ENCODE measurements at places on chromosomes 2 and 18.
A peak's percentile ranks its signal among the peaks of the same experiment; 100 is the strongest.

GRCh38 chr2:227374158-227374557, 4.9 kb downstream of the TM4SF20 start:
- no peak for DNase-seq

DNA sequence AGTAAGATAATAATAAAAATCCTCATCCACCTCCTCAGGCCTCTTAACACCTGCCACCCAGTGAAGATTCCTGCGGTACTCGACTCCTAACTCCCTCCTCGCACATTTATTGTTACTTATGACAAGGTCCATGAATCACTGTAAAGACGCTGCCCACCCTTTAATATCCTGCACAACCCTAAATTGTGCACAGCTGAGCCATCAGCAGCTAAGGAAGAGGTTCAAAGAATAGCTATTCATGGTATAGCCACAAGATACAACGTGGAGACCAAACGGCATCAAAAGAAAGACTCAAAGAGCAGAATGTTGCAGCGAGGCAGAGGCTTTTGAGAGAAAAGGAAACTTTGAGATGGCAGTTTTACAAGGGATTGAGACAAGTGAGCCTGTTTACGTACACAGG, 266.3 kb downstream of the SATB2 start:
- no peak for DNase-seq

- DNase-seq, result no peak
Observed at GRCh38 chr2:45912109-45912508, 260.6 kb downstream of the PRKCE start.

DNA sequence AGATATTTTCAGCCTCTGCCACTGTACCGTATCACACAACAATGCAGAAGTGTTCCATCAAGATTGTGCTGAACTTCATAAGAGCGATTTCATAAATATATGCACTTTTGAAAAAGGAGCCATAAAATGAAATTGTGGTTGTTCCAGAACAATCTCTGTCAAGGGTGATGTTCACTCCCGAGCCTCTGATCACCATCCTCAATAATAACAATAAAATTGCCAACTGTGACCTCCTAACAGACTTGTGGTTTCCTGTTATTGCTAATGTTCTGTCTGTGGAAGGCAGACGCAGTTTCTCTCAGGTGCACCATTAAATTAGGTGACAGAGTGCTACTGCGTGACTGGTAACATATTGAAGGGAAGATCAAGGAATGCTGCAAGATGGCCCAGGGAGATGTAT, 383.7 kb downstream of the SOCS6 start:
- no peak for DNase-seq

DNA sequence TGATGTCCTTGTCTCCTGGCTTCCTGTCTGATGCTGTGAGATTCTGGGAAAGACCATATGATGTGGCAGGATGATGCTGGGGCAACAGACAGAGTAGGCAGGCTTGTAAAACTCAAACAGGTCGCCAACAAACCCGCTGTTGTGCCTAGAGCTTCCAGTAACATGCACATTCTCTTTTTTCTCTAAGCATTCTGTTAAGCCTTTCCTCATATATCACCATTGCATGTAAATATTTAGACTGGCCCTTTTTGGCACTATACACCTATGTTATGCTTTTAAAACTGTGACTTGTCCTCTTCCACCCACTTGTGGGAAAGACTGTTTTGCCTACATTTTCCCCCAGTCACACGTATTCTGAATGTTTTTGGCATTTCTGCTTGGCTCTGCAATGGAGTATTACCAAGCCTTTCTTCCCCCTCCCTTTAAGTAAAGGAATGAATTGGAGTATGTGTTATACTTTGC, 250.4 kb upstream of the TANK start:
- DNase-seq, result no peak

DNA sequence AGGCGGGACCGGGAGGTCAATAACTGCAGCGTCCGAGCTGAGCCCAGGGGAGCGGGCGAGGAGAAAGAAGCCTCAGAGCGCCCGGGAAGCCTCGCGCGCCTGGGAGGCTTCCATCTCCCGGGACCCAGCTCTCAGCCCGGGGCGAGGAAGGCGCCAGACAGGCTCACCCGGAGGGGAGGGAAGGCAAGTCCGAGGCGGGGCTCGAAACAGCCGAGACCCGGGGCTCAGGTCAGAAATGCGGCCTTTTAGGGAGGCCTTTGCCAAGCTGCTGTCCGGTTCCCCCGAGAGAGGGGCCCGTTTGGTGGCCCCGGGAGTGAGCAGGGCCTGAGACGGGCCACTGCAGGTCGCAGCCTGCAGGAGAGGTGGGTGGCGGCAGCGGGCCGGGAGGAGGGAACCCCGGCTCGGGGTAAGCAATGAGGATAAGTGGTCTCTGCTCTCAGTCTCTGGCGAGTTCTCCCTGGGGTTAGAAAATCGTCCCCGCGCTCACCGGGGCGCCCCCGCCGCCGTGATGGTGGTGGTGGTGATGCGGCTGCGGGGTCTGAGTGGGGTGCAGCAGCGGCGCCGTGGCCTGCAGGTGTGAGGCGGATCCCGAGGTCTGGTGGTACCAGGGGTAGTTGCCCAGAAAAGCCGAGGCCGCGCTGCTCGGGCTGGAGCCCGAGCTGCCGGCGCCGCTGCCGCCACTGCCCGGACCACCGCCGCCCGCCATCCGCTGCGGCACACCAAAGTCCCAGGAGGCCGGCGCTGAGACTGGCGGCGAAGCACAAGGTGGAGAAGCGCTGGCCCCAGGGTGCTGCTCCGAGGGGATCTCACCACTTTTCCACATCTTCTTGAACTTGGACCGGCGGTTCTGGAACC, 2.4 kb downstream of the DLX2 start:
- peak; percentile 72 for DNase-seq

DNA sequence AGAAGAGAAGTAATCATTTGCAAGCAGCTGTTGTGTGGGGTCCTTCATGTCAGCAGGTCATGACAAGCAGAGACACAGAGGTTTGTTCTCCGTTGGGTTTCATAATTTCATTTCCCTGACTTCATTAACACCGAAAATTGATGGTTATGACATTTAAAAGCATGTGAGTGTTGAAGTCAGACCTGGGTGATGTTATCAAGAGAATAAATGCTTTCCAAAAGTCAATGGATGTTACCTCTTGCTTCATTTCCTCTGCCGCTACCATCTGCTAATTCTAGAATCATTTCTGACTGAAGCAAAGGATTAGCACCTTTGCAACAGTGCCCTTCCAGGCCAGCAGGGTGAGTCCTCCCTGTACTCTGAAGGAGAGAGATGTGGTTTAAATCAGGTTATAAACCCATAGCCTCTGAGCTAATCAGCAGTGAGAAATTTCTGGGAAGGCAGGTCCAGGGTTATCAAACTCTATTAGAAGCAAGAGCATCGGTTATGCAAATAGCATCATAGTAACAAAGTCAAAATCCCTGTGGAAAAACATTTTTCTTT, 446.2 kb downstream of the PIK3C3 start:
- no peak for DNase-seq

DNA sequence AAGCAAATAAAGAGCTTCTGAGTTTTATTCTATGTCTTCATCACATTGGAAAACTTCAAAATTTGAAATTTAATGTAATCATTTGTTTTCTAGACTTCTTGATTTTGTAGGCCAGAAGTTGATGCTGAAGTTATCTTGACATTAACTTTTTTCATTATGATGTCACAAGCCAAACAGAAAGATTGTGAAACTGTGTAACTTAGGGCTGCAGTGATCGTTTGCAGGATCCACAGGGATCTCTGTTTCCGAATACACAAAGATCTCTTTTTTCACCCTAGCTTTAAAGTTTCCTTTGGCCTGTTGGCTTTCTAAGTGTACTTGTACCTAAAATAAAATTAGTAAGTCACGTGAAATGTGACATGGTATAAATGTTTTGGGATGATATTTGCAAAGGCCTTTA, 594.9 kb upstream of the CDH2 start:
- no peak for DNase-seq

DNA sequence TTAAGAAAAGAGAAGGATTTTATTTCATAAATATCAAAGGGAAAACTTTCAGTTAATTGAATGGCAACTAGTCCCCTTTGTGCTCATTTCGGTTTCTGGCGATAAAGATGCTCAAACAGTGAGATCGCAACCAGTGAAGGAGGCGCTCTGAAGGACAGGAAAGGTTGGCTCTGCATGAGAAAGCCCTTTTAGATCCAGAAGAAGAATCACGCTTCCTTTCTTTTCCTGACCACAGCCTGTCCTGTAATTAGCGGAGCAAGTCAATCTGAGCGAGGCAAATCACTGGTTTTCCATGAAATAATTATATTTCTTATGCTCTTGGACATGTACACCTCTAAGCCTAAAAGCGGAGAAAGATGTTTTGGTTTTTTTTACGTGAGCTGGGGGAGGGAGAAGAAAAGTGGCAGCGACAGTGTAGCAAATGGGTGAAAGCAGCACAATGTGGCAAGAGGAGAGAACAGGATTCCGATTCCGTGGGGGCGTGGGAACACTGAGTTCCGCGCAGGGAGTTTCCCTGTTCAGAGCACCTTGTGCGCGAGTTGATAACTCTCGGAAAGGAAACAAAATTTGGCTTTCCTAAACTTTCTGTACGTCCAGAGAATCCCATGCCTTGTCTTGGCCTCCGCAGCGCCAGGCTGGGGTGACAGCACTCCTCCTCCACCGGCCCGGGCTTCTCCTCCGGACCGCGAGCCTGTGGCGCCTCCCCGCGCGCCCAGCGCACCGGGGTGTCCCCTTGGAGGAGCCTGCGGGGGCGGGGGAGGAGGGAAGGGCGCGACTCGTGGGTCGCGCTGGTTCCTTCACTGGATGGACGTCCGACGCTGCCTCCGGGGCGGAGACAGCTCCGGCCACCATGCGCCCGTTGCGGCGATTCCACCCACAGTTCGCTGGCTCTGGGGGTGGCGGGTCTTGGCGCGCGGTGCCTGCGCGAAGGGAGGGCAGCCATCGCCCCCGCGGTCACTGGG, 620 bp upstream of the SLC9A2 start:
- DNase-seq, result peak; percentile 77

DNA sequence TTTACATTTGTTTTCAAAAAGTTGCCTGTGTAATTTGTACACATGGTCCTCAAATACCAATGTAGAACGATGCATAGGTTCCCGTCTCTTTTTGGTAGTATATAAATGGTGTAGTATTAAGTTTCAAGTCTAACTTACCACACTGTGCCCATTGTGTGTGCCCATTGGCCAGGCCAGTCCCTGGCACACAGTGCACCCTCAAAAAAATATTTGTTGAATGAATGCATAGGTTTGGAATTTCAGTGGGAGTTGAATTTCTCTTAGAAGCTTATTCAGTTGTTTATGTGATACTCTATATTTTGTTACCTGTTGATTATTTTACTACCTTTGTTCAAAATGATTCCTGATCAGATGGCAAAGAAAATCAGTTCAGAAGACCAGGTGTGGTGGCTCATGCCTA, 30.1 kb downstream of the IDH1 start:
- no peak for DNase-seq

GRCh38 chr2:26295511-26295910, 50.4 kb upstream of the SELENOI start:
- DNase-seq, result no peak

- no peak for DNase-seq
Observed at GRCh38 chr18:27223526-27224291, 38.6 kb upstream of the CHST9 start.

- DNase-seq, result no peak
Observed at GRCh38 chr18:76579301-76579695, 84.3 kb upstream of the ZNF516 start.

DNA sequence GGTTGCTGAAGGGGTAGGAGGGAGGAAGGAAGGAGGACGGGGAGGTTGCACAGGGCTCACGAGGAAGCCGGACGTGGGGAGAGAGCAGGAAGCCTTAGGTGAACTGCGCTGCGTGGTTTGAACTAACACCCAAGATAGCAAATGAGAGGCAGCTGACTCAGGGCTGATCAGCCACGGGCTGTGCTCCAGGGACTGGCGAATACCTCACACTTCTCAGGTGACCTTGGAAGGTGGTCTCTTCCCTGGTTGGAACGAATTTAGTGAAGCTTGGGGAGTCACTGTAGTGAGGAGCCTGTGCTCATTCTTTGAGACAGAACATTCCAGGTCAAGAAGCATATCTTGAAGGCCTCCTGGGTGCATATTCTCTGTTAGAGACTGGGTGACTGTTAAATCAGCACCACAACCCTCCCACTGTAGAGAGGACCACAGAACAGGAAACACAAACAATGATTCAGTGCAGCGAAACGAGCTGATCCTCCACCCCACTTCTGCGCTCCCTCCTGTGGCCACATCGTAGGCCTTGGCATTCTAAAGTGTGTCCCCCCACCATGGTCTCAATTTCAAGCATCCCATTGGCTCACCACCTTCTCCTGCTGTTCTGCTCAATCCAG, 33.8 kb downstream of the TOGARAM2 start:
- DNase-seq, result no peak

DNA sequence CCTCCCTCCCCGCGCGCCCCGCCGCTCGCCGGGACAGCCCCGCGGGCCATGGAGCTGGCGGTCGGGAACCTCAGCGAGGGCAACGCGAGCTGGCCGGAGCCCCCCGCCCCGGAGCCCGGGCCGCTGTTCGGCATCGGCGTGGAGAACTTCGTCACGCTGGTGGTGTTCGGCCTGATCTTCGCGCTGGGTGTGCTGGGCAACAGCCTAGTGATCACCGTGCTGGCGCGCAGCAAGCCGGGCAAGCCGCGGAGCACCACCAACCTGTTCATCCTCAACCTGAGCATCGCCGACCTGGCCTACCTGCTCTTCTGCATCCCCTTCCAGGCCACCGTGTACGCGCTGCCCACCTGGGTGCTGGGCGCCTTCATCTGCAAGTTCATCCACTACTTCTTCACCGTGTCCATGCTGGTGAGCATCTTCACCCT, 865 bp downstream of the GALR1 start:
- peak; percentile 37 for DNase-seq

DNA sequence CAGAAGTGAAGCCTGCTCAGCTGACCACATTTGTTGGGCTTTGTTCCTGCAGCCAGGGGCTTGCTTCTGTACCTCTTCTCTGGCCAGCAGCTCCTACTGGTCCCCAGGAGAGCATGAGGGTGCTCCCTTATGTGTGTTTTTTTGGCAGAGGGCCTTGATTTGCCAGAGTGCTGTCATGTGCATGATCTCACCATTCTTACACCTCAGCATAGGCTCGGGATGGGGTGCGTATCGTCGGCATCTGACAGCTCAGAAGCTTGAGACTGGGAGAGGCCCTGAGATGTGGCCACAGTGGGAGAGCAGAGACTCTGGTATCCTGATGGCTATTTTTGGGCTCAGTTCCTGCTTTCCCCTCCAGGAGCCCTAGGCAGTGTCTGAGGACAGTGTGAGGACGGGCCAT, 71.2 kb downstream of the CELF4 start:
- DNase-seq, result no peak

DNA sequence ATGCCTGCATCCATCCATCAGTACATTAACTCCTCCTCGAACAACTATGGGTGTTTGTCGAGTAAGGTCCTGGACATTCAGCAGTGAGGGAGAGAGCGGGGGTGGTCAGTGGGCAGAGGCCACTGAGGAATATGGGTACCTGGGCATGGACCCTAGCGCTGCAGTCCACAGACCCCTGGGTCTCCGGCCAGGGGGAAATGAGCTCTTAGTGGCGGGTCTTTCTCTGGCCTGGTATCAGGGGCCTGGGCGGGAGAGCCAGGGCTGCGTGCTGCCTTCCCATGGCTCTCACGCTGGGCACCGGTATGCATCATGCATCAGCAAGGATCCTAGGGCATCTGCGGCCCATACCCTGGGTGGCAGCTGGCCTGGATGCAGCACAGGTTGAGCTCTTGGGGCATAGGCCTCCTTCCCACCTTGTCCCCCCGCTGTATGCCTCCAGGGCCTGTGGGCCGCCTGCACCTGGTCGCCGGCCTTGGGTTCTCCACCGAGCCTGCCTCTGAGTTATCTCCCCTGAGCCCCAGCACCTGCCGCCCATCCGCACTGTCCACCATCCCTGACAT, 1.3 kb upstream of the MOCOS start:
- no peak for DNase-seq

GRCh38 chr18:59834267-59834666, 65.5 kb upstream of the PMAIP1 start:
- DNase-seq, result no peak

Measured in right kidney (tissue), 9 donors.